Urothelium cell line (cell line): ENCODE measurements at places on chromosomes 3 and 15.
A peak's percentile ranks its signal among the peaks of the same experiment; 100 is the strongest.

- DNase-seq: no peak
These were observed 20.1 kb downstream of the C3orf80 start for GRCh38 chr3:160245261-160245800.

GRCh38 chr15:64246364-64247189, 83.8 kb upstream of the PPIB start:
- peak; percentile 81 for DNase-seq

DNA sequence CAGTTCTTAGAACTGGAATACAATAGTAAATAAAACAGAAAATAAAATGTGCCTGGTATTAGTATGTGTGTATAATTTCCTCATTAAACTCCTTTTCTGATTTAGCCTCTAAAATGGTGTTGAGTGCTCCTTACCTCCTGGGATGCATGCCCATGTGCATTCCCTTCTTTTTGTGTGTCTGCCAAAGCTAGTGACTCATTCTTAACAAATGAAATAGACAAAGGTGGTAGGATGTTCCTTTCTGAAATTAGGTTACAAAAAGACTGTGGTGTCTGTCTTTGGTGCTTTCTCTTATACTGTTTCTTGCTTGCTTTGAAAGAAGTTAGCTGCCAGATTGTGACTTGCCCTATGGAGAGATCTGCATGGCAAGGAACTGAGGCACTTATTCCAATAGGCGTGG, 623.7 kb downstream of the GRM7 start:
- peak; percentile 46 for DNase-seq

GRCh38 chr3:189655617-189656016, 24.4 kb downstream of the TP63 start:
- DNase-seq: no peak

DNA sequence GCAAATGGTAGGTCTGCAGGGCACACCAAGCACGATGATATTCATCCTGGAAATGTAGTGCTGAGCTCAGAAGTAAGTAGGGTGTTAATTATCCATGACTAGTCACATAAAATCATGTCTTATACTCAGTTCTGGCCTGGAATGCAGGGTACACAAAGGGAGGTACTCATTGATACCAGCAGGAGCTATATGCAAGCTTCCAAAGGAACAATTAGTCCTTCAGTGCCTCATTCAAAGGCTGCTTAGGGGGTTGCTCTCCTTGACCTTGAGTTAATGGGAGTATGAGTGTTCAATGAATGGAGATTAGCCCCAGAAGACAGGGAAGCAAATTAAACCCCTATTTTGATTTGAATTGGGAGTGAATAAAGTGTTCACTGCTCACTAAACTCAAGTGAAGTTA, 38.3 kb downstream of the CNTN6 start:
- no peak for DNase-seq

GRCh38 chr3:58857402-58857801, 190.8 kb upstream of the FAM3D start:
- DNase-seq: no peak
